ENCODE measurements at places on chromosomes 6 and 20.

GRCh38 chr6:135665935-135666334, 168.4 kb upstream of the AHI1 start:
- no peak for DNase-seq

DNA sequence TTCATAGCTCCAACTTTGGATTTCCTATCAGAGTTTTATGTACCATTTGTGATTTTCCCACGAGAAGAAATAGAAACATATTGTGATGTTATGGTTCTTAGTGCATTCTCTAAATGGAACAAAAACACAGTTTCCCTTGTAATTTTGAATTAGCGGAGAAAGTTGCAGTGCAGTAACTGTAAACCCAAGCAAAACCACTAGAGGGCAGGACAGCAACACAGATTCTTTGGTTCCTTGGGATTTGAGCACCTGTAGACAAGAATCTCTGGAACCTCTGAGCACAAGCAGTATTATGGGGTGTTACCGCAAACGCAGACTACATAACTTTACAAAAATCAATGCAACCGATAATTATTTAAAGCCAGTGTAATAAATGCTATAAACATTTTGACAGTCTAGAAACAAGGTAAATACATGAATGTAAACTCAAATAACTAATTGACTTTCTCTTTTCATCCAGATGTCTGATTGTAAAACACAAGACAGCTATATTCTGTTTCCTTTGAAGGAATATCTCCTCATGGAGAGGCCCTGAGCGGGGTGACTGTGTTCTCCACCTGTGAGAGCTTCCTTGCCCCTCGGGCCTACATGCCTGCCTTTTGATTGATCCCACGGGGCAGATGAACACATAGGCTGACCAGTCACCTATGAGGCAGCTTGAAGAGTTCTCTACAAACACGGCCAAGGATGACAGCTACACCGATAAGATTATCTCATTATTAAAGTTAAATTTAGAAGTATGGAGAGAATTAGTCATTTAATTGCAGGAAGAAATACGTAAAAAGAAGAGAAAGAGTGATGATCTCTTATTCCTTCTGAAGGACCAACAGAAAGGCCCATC, 67.5 kb upstream of the COL21A1 start:
- DNase-seq: peak; percentile 25

- no peak for DNase-seq
Measured at GRCh38 chr20:58875111-58875510, 22.6 kb downstream of the GNAS start.

GRCh38 chr6:14316651-14317386, 199.2 kb downstream of the CD83 start:
- peak; percentile 44 for DNase-seq

- DNase-seq: no peak
Measured at GRCh38 chr6:43714311-43715055, 26.9 kb upstream of the MRPS18A start.

DNA sequence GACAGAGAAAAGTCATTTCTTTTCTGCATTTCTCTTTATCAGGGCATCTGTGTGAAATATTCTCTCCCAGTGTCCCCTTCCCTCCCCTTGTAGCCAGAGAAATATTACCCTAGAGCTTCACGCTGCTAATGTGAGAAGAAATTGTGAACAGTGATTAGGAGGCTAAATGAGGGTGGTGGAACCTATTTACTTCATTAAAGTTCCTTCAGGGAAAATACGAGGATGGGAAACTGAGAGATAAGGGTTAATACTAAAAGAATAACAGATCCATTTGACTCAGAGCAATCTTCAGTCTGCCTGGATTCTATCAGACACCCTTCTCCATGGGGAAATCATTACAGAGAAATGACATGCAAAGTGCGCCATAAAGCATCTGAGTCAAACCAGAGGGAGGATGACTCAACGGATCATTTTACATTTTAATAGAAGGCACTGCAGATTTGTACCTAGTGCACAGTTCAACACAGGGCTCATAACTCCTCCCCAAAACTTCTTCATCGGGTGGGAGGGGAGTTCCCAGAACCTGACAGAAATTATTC, 131.3 kb downstream of the GJA10 start:
- DNase-seq: no peak

GRCh38 chr6:2990248-2990931, 9.3 kb upstream of the NQO2 start:
- DNase-seq: peak; percentile 29

- peak; percentile 66 for DNase-seq
Measured at GRCh38 chr6:16331384-16332174, 93.2 kb downstream of the GMPR start.

DNA sequence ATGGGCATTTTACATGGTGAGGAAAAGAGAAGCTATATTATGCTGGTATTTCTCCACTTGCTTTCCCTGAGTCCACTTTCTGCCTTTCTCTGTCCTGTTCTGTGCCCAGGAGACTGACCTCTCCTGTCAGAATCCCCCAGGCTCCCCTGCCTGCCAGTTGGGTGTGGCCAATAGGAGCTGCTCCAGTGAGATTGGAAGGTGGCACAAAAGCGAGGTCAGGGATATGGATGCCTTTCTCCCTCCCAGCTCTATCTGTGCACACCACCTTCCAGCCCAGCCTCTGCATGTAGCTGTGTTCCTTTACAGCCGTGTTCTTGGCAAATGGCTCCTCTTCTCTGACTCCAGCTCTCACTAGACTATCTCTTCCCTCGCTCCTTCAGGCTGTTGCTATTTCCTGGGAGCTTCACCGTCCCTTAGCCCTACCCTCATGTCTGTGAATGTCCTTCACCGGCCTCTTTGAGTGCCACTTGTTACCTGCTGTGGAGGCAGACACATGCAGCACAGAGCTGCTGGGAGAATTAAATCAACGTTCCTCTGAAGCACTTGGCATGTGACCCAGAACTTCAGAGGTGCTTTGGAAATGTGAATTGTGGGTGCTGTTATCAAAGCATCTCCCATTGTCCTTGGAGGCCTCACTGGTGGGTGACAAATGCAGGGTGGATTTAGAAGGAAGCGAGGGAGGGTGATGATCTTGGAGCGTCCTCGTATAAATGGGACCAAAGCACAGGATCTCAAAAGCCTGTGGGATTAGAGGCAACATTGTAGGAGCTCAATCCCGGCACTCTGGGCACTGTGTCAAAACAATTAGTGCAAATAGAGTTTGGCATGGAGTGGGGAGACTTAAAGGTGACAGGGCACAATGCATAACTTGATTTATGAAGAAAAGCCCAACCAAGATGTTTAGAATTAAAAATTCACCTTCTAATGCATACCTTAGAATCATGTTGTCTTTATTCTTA, 28.9 kb upstream of the RALGAPA2 start:
- DNase-seq: peak; percentile 9

DNA sequence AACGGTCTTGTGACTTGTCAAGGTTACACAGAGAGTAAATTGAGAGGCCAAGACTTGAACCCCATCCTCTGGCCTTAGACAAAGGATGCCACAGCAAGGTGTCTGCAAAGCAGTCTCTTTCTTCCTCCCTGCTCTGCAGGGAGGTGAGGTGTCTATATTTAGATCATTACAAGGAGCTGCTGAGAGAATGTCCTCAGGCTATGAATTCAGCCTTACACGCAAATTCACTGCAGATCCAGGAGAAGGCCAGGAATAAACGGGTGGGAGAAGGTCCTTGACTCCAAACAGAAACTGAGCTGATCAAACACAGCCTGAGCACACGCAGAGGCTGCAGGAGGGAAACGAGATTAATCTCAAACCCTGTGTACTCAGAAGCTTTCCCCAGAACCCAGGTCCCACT, 48.6 kb upstream of the PTPRT start:
- no peak for DNase-seq

DNA sequence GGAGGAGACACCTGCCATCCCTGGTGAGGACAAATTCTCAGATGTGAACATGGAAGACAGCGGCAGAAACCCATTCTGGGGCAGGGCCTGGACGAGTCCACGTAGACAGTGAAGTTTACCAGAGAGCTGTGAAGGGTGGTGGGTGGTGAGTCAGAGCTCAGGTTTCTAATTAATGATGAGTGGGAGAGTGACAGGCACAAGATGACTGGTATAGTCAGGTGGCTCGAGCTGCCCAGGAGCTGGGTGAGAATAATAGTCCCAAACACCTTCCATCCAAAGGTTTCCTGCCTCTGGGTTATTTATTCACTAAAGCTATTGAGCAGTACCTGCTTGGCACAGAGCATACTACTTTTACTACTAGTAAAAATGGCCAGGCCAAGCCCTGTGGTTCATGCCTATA, 6.0 kb downstream of the TLDC2 start:
- no peak for DNase-seq

GRCh38 chr6:148463671-148464070, 121.0 kb downstream of the SASH1 start:
- no peak for DNase-seq

DNA sequence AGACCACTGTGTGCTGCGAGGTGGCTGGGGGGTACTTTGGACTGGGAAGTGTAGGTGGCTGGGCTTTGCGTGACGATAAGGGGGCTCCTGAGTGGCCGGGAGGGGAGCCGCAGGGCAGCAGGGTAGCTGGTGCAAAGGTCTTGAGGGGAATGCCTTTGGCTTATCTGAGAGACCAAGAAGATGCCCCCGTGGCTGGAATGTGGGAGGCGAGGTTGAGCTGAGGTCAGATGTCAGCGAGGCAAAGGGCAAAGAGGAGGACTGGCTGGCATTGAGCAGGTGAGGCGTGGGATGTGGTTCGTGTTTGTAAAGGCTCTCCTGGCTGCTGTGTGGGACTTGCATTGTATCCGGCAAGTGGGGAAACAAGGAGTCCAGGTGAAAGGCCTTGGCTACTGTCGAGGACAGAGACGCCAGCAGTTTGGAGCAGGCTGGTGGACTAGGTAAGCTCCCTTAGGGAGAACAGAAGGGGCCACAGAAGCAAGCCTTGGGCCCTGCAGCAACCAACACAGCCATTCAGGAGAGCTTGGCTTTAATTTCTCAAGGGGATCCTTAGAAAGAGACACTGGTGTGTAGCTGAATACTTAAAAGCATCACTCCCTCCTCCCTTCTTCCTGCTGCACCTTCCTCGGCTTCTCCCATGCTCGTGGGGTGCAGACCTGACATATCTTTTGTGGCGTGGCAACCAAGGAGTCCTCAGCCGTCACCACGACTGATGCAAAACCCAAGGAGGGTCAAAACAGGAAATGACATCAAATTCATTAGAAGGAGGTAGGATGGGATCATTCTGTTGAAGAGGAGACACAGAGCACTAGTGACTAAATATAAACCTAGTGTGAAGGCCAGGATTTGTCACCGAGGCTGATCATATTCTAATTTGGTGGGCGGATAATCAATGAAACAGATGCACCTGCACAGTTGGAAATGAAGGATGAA, 53.5 kb upstream of the ERVFRD-1 start:
- no peak for DNase-seq

GRCh38 chr6:91865889-91866288, 1279.0 kb upstream of the MAP3K7 start:
- no peak for DNase-seq

GRCh38 chr20:49589747-49590146, 21.8 kb upstream of the PTGIS start:
- DNase-seq: no peak

GRCh38 chr6:28005975-28006374, 48.9 kb downstream of the OR2B6 start:
- DNase-seq: no peak

GRCh38 chr6:145699462-145699861, 35.9 kb downstream of the EPM2A start:
- no peak for DNase-seq

DNA sequence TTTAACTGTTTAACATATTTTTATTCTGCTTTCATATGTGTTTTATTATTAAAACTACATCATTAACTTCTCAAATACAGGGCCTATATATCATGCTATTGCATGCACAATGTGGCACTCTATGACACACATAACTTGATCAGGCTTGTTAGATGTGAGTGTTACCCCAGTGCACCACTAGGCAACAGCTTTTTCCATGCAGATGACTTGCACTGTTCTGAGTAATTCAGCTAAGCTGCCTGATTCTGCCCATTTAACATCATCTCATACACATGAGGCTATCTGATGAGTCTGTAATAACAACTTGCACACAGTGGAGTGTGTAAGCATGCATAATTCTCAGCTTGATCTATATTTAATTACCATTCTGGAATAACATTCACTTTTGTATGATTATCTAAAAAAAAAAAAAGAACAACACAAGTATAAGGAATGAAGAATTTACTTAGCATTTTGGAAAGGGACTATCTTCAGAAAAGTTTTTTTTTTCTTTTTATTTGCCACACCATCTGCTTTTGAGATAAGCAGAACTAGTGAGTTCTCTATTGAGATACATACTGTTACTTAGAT, 83.1 kb downstream of the GRM1 start:
- DNase-seq: no peak

GRCh38 chr20:11850901-11851300, 66.8 kb upstream of the BTBD3 start:
- no peak for DNase-seq

- DNase-seq: no peak
Measured at GRCh38 chr6:136647363-136647852, 97.2 kb upstream of the MAP7 start.

- no peak for DNase-seq
Measured at GRCh38 chr6:28107506-28107905, 16.9 kb upstream of the ZSCAN16 start.

DNA sequence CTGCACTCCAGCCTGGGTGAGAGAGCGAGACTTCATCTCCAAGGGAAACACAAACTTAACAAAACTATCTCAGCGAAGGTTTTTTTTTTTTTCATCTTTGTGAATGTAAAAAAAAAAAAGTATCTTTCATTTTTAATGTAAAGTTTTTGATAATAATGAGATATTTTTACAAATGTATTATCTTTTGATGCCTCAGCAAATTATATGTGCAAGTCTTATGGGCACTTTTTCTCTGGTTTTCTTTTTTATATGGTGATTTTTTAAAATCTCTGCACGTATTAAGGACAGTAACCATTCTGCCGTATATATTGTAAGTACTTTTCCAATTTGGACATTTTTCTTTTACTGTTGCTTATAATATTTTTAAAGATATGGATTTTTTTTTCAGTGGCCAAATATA, 76.8 kb downstream of the MAFB start:
- no peak for DNase-seq

- DNase-seq: no peak
Measured at GRCh38 chr6:56756791-56757587, 114.3 kb upstream of the DST start.

DNA sequence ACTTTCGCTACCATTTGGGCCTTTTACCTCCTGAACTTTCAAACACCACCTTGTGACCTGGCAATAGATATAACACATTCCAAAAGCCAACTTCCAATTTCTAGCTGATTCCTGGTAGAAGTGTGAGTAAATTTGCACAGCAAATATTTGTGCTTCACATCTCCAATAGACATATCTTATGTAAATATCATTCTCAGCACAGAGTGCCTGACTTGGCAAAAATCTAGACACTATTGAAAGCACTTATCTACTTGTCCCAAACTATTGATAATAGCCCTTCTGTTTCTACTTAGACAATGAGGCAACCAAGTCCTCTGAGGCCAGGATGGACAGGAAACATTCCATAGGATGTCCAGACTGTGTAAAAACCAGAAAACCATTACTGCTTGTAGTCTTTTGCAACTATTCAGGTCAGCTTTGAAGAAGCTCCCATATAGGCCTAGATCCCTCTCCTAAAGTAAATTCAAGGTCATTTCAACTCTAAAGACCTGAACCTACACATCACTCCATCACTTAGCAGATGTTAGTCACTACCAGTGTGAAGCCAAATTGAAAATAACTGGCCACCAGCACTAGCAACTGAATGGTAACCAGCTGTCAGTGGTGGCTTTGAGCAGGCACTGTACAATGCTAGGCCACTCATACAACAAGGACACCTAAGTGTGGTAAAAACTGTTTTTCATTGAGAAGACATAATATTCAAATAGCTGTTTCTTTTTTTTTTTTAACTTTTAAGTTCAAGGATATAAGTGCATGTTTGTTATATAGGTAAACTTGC, 95.3 kb upstream of the RSPO3 start:
- no peak for DNase-seq

GRCh38 chr6:112910256-112910655, 563.1 kb downstream of the RFPL4B start:
- DNase-seq: no peak

Measured in NCI-H2081 (cell line).